ENCODE measurements at places on chromosomes 1 and 21.

- no peak for DNase-seq
Measured at GRCh38 chr1:203104789-203105390, 19.1 kb upstream of the MYOG start.

DNA sequence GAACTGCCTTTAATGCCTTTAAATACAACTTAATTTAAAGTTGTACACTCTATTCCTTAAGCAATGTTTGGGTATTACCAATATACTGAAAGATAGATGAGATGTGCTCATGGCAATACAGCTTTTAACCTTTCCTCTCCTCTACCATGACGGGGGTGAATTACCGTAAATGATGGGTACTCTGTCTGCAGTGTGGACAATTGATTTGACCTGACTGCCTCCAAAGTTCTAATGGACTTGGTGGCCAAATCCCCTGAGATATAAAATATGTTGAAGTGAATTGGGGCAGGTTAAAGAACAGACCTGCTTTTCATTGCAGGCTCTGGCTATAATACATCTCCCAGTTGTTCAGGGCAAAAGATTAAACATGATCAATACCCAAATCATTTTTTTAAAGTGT is 367.4 kb upstream of the NR5A2 start:
- DNase-seq = no peak

DNA sequence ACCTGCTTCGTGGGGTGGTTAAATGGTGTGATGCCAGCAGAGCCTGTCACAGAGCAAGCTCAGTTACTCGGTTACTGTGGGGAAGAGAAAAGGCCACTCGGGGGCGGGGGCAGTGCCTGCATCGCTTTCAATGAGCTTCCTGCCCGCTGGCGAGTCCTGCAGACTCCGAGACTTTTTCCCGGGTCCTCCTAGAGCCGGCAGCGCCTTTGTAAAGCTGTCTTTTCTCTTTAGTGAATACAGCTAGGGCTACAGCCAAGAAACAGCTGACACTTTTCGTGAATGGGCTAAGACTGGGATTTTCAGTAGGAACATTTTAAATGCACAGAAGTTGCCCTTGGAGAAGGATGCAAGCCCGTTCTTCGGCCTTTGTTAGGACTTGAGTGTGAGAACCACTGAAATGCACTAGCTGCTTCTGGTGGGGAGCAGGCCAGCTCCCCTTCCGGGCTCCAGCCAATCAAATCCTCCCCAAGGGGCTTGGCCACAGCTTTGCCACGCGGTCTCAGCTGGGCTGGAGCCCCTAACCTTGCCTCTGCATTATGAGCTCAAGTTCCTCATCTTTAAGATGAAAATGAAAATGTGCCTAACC is 23.4 kb upstream of the EFHD2 start:
- DNase-seq = no peak

DNA sequence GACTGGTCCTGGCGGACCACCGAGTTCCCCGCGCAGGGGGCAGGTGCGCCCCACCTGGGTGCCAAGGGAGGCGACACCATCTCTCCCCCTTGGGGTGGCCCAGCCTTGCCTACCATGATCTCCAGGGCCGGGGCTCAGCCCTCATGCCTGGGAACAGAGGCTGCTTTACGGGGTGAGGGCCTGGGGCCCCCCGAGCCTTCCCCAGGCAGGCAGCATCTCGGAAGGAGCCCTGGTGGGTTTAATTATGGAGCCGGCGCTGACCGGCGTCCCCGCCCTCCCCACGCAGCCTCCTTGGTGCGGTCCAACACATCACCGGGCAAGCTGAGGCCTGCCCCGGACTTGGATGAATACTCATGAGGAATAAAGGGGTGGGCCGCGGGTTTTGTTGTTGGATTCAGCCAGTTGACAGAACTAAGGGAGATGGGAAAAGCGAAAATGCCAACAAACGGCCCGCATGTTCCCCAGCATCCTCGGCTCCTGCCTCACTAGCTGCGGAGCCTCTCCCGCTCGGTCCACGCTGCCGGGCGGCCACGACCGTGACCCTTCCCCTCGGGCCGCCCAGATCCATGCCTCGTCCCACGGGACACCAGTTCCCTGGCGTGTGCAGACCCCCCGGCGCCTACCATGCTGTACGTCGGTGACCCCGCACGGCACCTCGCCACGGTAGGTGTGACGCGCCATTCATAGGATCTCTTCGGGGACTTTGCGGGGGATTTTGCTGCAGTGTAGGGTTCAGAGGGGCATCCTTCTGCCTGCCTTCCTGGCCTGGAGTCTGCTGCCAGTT is 38.2 kb downstream of the TP73 start:
- DNase-seq = no peak

- DNase-seq = no peak
Measured at GRCh38 chr1:56025942-56026341, 553.4 kb downstream of the PLPP3 start.

DNA sequence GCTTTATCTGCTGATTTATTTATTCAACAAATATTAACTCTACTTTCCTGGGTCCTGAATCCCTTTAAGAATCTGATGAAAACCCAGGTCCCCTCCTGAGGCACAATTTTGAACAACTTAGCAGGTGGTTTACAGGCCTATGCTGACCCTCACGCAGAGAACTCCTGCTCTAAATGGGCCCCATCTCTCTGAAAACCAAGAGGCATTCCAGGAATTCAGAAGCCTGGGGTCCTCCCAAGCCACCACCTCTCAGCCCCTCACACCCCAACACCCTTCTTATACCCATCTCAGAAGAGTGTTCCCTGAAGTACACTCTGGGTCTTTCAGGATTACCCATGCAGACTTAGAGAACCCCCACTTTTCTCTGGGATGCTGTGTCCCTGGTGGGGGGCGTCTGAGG is 34.5 kb downstream of the LHX4 start:
- DNase-seq = no peak

- no peak for DNase-seq
Measured at GRCh38 chr21:38092051-38092450, 164.7 kb upstream of the KCNJ15 start.

GRCh38 chr1:32904797-32905196 is 3.6 kb upstream of the TMEM54 start:
- DNase-seq = no peak

DNA sequence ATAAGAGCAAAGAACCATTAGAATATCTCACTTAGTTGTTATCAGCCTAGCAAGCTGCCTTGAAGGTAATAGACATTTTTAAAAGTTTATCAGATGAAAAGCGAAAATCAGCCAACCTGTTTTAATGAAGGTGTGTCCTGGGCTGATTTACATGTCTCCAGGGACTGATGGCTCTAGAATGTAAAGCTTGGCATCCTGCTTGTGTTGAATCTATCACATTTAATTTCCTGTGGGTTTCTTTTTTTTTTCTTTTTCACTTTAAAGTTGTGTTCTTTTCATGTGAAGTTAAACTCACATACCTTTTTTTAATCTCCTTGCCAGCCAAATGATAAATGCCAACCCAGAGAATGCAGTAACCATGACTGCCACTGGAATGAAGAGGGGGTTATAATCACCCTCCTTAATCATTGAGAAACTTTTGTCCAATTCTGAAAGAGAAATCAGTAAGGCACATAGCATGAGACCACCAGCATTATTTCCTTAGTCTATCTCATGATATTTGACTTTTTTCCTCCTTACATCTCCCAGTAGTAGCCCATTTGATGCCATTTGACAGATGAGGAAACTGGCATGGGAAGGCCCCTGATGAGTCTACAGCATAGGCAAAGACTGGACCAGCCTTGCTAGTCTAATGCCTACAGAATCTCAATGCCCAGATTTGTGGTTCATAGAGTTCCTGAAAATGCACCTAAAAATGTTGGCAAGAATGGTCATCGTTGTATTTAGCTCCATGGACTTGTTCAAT is 10.0 kb downstream of the SELL start:
- DNase-seq = no peak

- DNase-seq = no peak
Measured at GRCh38 chr1:158711098-158711497, 9.4 kb downstream of the OR6K3 start.

GRCh38 chr1:156515956-156516355 is 15.4 kb upstream of the MEF2D start:
- DNase-seq = no peak

DNA sequence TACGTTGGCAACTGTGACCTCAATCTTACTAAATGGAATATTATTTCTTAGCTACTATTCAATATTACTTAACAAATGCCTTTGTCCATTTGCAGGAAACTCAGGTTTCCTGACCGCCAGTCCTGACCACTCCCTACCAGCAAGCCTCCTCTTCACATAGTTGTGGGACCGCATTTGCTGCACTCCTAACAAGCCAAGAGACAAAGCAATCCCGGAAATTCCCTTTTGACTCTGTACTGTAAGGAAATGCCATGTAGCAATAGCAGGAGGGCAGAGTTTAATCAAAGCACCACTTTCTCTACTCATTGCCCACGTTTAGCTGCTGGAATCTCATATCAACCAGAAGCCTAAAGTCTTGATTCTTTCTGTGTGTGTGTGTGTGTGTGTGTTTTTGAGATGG is 28.1 kb upstream of the ACBD6 start:
- no peak for DNase-seq

- DNase-seq = no peak
Measured at GRCh38 chr1:94004924-94005323, 95.7 kb upstream of the GCLM start.

- DNase-seq = no peak
Measured at GRCh38 chr1:168834225-168834872, 105.3 kb upstream of the DPT start.

- DNase-seq = no peak
Measured at GRCh38 chr21:35052801-35053200, 3.7 kb upstream of the RUNX1 start.

- no peak for DNase-seq
Measured at GRCh38 chr1:43042127-43042526, 83.5 kb upstream of the SLC2A1 start.

DNA sequence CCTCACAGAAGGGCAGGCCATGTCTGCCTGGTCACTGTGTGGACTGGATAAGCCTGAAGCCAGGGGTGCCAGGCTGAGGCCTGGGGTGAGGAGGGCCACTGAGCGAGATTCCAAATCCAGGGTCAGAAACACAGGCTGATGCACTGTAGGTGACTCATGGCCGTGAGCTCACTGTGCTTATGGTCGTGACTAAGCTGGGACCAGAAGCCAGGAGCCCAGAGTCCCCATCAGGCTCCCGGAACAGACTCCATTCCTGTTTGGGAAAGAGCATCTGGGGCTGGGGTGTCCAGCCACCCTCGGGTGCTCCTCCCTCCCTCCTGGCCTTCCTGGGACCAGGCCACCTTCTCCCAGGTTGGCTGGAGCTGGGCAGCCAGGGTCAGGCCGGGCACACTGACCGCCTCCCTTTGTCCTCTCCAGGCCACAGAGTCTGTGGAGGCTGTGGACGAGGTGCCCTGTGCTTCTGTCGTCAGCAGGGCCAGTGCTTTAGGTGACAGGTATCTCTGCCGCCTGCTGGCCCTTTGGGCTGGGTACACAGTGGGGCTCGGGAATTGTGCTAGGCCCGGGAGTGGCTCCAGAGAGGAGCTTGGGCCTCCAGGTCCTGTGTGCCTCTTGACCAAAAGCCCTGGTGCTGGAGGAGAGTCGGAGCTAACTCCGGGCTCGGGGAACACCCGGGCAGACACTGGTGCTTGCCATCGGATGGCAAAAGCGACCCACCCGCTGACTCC is 36.7 kb downstream of the AJAP1 start:
- DNase-seq = no peak

DNA sequence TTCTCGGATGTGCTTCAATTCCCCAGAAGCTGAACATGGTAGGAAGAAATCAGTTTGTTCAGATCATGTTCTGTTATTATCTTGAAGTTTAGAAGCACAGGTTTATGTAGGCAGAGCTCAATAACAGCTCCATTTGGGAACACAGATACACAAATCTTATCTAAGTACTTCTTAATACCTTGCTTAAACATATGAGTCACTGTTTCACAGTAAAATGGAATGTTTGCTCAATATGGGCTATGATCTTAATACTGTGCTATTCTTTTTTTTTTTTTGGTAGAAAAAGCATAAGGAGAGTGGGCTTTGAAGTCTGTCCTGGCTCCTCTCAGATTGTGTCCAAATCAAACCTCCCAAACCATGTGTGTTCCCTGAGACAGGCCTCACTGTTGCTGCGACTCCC is 13.4 kb downstream of the PROK1 start:
- DNase-seq = no peak

- DNase-seq = no peak
Measured at GRCh38 chr1:101002551-101002950, 23.0 kb downstream of the DPH5 start.

DNA sequence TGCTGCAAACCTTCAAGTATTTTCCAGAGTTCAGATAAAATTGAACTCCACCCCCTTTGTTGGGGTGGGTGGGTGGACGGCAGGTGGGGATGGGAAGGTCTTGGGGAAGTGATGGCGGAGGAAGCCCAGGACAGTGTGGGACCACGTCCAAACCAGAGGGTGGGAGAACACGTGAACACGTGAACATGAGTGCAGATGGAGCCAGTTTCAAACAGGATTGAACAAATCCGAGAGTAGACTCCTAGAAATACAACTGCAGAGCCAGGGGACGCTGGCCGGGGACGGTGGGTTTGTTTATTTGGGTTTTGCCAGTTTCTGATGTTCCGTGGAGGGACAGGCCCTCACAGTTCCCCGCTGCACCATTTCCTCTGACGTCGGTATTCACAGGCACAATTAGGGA is 2.9 kb downstream of the KRTAP10-2 start:
- DNase-seq = no peak

GRCh38 chr1:106937104-106937503 is 119.4 kb upstream of the PRMT6 start:
- DNase-seq = no peak

DNA sequence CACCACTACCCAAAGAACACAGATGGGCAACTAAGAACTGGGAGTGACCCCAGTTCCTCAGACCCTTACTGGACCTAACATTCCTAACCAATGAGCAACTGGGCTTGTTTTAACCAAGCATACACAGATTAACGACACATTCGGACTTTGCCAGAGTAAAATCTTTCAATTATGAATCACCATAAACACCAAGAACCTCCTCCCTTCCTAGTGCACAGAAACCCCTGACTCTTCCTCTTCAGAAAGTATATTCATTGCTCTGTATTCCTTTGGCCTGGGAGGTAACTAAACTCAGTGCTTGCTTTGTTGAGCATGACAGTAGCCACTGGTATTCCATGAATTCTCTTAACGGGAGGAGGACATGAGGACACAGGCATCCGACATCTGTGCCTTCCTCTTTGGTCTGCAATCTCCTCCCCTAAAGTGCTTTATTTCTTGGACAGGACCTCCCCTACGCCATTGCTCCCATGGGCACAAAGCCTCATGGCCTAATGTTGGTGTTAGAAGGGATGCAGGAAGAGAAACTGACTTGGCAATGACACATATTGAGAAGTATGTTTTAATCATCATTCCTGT is 42.7 kb downstream of the SEC16B start:
- DNase-seq = no peak

DNA sequence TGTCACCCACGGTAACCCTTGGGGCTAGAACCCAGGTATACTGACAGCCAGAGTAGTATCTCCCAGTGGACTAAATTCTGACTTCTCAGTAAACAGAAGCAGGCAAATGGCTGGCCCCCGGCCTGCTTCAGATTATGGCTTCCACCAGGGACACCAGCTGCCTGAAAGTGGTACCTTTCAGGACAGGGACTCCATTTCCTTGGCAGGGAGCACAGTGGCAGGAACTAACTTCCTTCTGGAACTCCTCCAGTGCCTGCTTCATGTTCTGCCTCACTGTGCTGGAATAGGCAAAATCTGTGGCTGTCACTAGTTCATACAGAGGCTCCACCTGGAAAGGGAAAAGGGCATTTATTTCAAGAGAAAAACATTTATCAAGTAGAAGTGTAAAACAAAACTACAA is 32.7 kb downstream of the C8B start:
- DNase-seq = no peak

- no peak for DNase-seq
Measured at GRCh38 chr1:156959414-156959813, 39.0 kb downstream of the LRRC71 start.

GRCh38 chr1:113058941-113059706 is 13.9 kb upstream of the LRIG2 start:
- DNase-seq = no peak

- no peak for DNase-seq
Measured at GRCh38 chr1:5821540-5822176, 170.6 kb downstream of the NPHP4 start.
